ENCODE measurements at places on chromosomes 13 and 19.

GRCh38 chr19:47625650-47626049 is 16.7 kb downstream of the BICRA start:
- DNase-seq, result no peak

DNA sequence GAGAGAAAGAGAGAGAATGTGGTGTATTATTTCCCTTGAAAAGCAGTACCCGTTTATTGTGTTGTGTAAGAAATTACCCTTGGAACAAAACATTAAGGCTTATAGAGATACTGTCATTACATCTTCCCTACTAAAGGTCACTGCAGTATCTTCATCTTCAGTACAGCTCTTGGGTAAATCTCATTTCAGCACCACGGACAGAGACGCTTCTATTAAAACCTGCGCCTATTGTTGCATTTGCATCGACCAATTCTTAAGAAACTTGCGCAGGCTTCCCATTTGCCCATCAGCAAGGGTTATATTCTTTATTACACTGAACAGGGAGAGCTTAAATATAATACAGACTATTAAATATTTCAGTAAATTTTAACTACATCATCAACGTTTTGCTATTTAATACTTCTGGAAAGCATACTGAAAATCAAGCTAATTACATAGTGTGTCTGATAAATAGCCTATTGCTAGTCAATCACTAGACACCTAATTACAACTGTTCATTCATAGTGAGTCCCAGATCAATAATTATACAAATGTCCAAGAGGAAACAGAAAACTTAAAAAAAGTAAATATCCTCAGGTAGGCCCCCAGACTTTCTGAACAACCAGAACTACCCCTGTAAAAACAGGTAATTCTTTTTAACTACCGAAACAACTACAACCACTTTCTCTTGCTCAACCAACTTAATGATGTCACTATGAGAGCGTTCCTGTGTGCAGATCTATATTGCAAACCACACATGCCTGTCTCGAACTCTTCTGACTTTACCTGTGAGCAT is 350.6 kb downstream of the LIG4 start:
- peak; percentile 57 for DNase-seq

GRCh38 chr19:35164418-35164817 is 9.9 kb downstream of the FXYD5 start:
- DNase-seq, result no peak

- no peak for DNase-seq
These were observed 22.1 kb downstream of the AP2A1 start for GRCh38 chr19:49788857-49789256.

GRCh38 chr19:30355586-30355985 is 16.6 kb upstream of the ZNF536 start:
- no peak for DNase-seq

DNA sequence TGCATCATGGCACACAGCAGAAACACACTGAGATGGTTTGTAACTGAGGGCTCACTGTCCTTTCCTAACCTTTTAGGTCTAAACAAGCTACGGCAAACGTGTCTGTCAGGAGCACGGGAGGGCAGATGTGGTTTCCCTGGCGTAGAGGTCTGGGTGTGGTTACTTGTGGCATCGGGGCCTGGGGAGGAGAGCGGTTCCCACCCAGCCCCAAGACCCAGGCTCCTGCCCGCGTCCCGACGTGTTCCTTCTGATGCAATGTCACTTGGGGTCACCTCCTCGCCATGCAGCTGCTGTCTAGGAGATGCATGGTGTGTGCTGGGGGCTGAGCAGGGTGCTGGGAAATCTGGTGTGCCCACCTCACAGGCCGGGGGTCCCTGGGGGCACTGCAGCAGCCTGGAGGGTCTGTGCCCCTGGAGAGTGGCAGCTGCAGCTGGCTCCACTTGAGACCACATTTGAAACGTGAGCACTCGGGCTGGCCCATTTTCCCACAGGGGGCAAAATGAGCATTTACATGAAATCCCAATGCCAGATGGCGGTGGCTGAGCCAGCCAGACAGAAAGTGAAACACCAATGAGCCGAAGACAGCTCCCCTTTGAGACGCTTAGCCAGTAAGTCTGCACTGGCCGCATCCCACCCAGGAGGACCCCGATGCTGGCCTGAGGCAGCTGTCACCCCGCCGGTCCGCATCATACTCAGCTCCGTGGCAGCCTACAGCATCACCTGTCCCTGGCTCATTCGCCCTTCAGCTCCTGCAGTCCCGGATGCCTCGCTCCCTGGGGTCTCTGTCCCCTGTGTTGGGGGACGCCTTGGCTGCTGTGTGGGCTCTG is 22.3 kb upstream of the MYDGF start:
- no peak for DNase-seq

GRCh38 chr19:54616057-54616456 is 14.2 kb upstream of the LILRB1 start:
- no peak for DNase-seq

GRCh38 chr19:43464134-43464775 is 1.2 kb downstream of the LYPD3 start:
- no peak for DNase-seq

DNA sequence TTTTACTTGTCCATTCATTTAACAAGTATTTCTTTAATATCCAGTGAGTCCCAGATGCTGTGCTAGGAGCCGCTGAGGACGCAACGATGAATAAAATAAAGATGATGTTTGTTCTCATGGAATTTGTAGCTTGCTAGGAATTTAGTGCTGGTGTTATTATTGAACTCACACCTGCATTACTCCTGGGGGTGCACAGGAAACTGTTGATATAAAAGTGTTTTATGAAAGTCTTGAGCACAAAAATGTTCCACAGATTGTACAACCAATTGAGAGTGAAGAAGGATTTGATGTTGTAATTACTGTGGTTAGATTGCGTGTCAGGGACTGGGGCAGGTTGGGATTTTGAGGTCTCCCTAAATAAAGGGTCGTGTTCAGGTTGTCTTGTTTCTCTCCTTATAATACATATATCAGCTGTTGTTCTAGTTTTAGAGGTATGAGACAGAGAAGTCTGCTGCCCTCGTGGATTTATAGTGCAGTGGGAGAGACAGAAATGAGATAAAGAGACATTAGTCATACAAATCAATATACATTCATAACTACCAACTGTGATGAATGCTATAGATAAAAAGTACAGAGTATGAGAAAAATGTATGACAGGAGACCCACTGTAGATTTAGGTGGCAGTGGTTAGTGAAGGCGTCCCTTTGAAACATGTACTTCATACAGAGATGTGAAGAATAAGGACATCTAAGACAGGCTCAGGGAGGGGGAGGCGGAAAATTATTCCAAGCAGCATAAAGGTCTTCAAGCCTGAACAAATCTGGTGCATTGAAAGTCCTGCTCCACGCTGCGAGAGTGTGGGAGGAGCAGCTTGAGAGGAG is 11.3 kb downstream of the CACNG6 start:
- no peak for DNase-seq

DNA sequence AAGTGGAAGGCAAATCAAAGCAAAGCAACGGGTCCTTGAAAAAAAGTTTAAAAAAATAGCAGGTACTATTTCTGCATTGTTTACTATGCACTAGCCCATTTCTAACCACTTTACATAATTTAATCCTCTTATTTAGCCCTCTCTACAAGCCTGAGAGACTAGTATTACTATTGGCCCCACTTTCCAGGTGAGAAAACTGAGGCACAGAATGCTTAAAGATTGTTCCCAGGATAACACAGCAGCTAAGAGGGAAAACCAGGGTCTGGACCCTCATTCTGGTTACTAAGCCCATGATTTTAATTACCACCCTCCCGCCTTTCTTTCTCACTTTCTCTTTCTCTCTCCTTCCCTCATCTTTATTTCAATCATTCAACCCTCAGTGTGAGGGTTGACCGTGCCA is 5.7 kb downstream of the ZSWIM9 start:
- no peak for DNase-seq

DNA sequence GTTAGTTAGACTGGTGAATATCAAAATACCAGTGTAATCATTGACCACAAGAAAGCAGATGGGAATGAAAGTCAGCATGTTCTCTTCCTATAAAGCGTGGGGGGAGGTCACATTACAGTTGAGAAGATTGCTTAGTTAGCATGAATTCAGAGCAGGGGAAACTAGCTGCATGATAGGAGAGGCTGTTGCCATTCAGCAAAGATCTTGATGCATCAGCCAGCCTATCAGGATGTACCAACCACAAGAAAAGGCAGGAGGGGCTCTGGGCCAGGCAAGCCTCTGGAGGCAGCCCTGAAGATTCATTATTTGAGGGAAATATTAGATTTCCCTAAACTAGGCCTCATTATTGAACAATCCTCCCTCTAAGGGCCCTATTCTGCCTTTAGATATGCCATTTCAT is 5.0 kb upstream of the MTMR6 start:
- DNase-seq, result peak; percentile 9

- peak; percentile 76 for DNase-seq
These were observed 1189.9 kb downstream of the UQCRFS1 start for GRCh38 chr19:28023064-28023463.

- DNase-seq, result no peak
These were observed 812 bp downstream of the DPY19L3 start for GRCh38 chr19:32406161-32407003.

DNA sequence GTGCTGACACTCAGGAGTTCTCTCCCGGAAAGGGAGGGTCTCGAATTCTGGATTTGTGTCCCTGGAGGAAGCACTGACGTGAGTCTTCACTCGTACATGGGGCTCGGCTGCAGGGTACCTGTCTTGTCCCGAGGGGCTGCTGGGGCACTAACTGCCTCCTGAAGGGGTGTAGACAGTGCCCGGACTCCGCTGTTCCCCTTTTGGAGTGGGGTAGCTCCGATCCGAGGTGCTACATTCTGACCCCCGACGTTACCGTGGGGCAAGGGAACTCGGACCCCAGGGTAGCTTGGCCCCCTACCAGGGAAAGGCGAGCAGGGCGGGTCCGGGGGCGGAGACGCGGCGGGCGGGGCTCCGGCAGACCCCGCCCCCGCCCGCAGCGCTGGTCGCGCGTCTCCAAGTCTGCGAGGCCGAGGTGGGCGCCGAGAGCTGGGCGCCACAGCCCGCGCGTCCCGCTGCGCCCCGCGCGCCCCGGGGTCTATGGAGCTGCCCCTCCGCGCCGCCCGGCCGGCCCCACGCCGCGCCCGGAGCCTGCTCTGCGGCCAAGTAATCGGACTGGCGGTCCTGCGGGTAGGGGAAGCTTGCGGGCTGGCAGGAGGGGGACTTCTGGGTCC is at the start of gene NPAS1:
Gene NPAS1 (plus strand): TSS at position 407 of the 611 bp plus-strand sequence. CDS start 1,211 bp downstream, outside the sequence.
- DNase-seq, result no peak

DNA sequence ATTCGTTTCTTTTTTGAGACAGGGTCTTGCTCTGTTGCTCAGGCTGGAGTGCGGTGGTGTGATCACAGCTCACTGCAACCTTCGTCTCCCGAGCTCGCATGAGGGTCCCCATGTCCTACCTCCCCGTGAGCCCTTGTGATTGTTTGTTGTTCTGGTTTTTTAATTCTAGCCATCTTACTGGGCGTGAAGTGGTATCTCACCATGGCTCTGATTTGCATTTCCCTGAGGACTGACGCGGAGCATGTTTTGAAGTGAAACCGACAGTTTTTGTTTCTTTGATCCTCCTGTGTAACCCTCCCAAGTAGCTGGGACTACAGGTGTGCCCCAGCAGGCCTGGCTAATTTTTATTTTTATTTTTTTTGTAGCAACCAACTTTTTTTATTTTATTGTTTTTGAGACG is 21.7 kb downstream of the GNG7 start:
- DNase-seq, result no peak

GRCh38 chr13:24921881-24922280 is 157.9 kb downstream of the RNF17 start:
- no peak for DNase-seq

GRCh38 chr19:35558400-35559280 is 4.8 kb downstream of the ATP4A start:
- DNase-seq, result no peak

DNA sequence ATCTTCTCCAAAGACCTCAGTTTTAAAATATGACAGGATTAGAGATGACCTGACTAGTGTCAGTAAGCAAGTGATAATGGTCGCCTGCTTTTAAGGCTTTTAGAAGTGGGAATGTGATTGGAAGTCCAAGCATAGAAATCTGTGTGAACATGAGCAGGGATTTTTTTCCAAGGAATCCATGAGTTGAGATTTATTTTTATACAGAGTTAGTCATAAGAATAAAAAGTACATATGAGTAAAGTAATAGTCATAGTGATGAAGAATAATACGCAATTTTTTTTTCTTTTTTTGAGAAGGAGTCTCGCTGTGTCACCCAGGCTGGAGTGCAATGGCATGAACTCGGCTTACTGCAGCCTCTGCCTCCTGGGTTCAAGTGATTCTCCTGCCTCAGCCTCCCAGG is 1.6 kb downstream of the ZNF546 start:
- no peak for DNase-seq

DNA sequence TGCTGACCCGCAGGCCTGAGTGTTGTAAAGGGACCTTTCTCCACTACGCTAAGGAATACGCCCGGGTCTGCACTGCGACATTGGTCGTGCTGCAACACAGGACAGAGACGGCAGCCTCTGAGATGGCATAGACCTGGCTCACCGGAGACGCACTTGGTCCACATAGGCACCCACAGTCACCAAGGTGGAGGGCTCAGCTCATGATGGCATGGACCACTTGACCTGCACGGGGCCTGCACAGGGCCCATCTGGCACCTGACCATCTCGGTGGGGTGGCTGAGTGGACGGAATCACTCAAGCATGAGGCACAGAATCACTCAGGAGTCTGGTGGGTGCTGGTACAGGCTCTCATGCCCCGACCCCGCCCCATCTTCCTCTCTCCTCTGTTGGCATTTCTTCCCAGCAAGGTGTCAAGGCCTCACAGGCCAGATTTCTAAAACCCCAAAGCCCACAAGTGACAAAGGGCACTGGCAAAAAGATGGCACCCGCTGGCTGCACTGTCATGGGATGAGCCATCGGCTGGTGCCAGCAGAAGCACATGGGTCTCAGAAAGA is 45.9 kb downstream of the TSHZ3 start:
- no peak for DNase-seq

DNA sequence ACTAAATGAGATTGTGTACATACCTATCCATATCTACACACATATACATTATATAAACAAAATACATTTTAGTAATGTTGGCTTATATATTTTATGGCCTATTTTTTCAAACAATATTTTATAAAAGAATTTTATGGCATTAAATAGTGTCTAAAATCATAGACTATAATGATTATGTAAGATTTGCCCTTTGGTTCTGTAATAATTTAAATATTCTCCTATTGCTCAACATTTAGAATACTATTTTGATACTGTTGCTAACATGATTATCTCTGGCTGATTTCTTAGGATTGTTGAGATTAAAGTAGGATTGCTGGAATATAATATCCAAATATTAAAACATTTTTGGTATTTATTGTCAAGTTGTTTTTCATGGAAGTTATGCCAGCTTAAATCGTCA is 565.2 kb upstream of the GPC6 start:
- no peak for DNase-seq

- DNase-seq, result no peak
These were observed 61.5 kb downstream of the DOCK9 start for GRCh38 chr13:98916403-98916802.

DNA sequence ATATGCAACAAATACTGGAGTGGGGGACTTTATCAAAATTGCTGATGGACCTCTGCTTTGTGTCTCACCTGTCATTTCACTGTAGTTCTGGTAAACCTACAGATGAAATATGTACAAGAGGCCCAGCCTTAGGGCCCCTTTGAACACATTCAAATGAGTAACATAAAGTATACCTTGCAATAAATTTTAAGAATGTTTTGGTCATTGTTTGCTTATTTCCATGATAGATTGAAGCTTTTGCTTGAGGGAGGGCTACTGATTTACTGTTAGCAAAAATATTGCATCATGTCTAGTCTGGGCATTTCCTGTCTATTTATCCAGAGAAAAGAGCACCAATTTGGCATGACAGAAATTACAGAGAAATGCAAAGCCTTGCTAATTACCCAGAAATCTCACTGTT is 705.5 kb upstream of the PCDH9 start:
- no peak for DNase-seq

Measured in fibroblast of upper back skin (primary cell).